ENCODE measurements at places on chromosomes 3 and 15.
A peak's percentile ranks its signal among the peaks of the same experiment; 100 is the strongest.

DNA sequence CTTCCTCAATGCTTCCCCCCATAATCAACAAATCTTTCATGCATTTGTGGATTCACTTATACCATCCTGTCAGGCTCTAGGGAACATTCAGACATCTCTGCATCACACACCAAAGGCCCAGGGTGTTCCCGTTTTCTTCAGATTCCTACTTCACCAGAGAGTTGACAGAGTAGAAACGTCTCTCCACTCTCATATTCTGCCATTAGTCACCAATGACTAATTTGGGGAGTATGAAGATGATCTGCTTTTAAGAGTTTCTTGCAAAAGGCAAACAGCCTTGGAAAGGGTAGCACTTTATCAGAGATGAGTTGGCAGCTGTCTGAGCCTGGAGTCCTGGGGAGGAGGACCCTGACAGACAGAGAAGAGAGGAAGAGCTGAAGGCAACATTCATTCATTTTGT is 55.8 kb upstream of the DGKG start:
- DNase-seq: peak; percentile 79

GRCh38 chr3:134905647-134905935 is 110.5 kb downstream of the EPHB1 start:
- DNase-seq: no peak

DNA sequence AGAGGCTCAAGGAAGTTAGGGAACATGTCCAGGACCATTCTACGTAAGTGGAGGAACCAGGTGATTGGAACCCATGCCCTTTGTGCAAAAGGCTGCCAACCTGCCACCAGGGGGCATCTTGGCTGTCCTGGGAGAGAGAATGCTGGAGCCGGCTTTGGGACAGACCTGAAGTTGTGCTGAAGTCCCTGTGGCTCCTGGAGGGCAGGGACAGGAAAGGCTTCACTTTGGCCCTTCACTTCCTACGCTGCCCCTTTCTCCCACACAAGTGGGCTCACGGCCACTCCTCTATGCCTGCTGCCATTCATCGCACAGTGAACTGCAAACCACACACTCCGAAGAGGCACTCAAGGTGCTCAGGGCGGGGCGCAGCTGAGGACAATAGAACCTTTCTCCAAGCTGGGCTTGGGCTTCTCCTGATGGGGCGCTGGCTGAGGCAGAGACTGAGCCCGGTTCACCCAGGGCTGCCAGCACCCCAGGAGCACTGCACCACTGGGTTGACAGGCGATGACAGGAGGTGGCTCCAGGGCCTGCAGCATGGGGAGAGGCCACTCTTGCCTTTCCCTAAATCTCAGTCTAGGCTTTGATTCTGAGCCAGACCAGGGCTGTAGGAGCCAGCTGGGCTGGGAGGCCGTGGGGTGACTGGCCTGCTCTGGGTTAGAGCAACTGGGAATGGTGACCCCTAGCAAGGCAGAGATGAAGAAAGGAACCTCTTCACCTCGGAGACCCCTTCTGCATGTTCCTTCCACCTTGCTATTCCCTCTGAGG is 8.4 kb downstream of the SHF start:
- DNase-seq: peak; percentile 17

GRCh38 chr3:124772081-124772831 is 42.0 kb downstream of the UMPS start:
- DNase-seq: peak; percentile 75

Measured in AG10803 (cell line).